A549 treated with dexamethasone at 1 μM for 4 hours (cell line): ENCODE measurements at places on chromosomes 3 and 15. TPM values are rescaled to one million over a fixed set of nuclear protein-coding genes. Genes with fewer than 3 reads are reported as not detected.

The PLSCR2 gene
- 0.11 to 0.19 TPM in 2 of 5 replicates, not detected in the others for total RNA-seq

The EBLN2 gene
- 0.30 to 0.47 TPM (median 0.41 TPM) in 5 replicates for total RNA-seq

The SI gene
- total RNA-seq: not detected in 5 replicates

The GREM1 gene
- total RNA-seq: 2.3 to 5.9 TPM (median 3.8 TPM) in 5 replicates

The CD86 gene
- total RNA-seq: 0.12 TPM in 1 of 5 replicates, not detected in the others

The PTPRG gene
- total RNA-seq: 2.3 to 3.8 TPM (median 3.4 TPM) in 5 replicates

The PP2D1 gene
- not detected in 5 replicates for total RNA-seq

The ACTRT3 gene
- total RNA-seq: 2.8 to 3.5 TPM (median 3.3 TPM) in 5 replicates

The ZPLD1 gene
- not detected in 5 replicates for total RNA-seq

The GPR156 gene
- 0.25 to 0.59 TPM (median 0.38 TPM) in 5 replicates for total RNA-seq
